ENCODE measurements at places on chromosomes 7 and 10. TPM values are rescaled to one million over a fixed set of nuclear protein-coding genes. Genes with fewer than 3 reads are reported as not detected.
A peak's percentile ranks its signal among the peaks of the same experiment; 100 is the strongest.

- no peak for DNase-seq
These were observed 55.3 kb upstream of the GRB10 start for GRCh38 chr7:50837965-50838364.

Gene SUGCT
- total RNA-seq, result 11.9 TPM

Gene UPF2
- total RNA-seq, result 20.5 TPM

DNA sequence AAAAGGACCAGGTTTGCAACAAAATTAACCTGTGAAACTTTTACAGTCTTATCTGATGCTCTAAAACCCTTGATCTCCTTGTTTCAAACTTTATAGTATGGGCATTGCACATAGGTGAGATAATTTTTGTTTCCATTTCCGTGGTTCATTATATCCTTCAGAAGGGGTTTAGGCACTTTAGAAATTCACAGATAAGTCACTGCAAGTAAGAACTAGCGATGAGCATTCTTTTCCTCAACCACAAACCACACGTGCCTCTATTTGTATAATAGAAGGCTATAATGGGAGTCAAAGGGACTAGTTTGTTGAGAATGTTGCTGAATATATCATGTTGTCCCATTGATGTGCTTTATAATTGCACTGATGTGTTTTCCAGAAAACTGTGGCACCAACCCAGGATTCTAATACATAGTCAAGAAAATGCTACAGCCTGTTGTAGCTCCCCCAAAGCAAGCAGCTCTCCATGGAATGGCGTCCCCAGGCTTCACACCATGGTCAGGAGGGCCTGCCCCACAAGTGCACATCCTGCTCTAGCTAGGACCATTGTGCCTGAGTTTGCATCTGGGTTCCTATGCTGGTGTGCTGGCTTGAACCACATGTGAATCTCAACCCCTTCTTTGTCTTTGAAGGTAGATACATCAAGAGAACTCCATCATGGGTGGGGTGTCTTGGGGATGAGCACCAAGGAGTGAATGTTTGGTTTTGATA is 14.0 kb upstream of the ATXN7L1 start:
- DNase-seq, result no peak

Gene ABLIM1
- 43.3 TPM for total RNA-seq

- no peak for DNase-seq
These were observed 128.6 kb upstream of the KCTD7 start for GRCh38 chr7:66500087-66500486.

Gene ANKRD61
- not detected for total RNA-seq

DNA sequence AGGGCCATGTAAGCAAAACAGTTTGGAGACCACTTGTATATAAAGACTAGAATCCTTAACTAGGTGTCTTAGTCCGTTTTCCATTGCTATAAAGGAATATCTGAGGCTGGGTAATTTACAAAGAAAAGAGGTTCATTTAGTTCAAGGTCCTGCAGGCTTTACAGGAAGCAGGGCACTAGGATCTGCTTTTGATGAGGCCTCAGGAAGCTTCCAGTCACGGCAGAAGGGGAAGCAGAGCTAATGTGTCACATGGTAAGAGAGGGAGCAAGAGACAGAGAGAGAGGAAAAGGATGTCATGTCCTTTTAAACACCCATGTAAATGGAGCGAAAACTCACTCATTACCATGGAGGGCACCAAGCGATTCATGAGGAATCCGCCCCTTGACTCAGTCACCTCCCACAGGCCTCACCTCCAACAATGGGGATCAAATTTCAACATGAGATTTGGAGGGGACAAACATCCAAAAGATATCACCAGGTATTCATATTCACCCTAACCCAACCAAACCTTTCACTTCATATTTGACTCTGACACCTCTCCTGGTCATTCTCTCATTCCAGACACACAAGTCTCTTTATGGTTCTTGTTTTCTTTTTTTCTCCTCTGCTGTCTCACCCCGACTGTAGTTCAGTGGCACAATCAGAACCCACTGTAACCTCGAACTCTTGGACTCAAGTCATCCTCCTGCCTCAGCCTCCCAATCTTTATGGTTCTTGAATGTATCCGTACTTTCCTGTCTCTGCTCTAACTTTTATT is 30.1 kb upstream of the ASAH2 start:
- DNase-seq, result no peak

DNA sequence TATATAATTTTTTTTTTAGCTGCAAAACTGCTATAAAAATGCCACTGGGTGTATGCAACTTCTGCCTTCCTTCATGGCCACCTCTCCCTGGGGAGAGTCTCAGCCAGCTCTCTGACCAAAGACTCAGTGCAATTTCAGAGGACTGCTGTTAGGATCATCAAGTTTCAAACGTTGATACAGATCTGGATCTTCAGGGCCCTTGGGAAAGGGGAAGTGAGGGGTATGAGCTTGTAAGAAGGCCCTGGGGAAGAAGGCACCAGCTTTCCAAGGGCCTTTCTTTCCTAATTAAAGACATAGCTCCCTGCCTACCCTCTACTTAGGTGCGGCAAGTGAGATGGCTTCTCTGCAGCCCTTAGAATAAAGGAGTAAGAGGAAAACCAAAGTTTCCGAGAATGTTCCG is 130.4 kb downstream of the CUL2 start:
- no peak for DNase-seq

DNA sequence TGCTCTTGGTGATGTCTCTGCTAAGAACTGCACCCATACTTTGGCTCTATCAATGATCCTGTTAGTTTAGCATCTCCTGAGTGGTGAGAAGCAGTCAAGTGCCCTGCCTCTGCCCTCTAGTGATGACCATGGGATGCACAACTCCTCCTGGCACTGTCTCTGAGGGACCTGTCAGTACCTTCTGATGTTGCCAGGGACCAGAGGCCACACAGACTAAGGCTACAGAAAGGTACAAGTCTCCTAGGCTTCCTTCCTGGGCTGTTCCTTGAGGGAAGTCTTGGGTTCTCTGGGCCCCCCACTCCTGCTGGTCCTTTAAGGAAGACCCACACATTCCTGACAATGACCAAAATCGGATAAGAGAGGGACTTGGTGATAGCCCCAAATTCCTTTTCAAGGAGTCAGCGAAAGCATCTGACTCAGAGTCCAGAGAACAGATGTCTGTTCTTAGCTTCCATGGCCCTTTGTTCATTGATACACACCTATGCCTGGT is 15.3 kb downstream of the NKX2-3 start:
- no peak for DNase-seq

GRCh38 chr10:50260791-50261281 is 9.5 kb upstream of the ASAH2 start:
- no peak for DNase-seq

GRCh38 chr7:78063758-78064157 is 265.2 kb downstream of the PHTF2 start:
- DNase-seq, result no peak

Gene MRPL43
- total RNA-seq, result 81.6 TPM

Gene PAX4
- total RNA-seq, result not detected

DNA sequence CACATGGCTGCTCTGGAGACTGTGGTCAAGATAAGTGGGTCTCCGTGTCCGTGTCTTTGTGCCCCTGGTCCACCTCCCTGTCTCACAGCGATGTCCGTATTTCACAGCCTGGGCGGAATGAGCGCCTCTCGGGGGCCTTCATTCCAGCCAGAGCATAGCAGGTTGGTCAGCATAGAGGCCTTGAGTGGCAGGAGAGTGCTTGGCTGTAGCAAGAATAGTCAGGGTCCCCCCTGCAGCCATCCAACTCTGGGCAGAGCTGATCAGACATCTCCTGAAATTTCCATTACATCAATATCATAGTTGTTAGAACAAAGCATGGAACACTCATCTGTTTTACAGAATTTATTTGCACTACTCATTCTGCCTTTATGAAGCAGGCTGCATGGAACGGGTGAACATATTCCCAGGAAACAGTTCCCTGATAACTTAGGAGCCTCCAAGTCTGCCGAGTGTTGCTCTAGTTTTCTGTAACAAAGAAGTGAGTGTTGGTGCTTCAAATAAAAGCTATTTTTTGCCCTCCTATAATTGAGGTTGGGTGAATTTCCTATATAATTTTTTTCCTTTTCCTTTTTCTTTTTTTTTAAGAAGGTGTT is 255.3 kb downstream of the INHBA start:
- no peak for DNase-seq

Gene BICC1
- total RNA-seq, result 39.4 TPM

DNA sequence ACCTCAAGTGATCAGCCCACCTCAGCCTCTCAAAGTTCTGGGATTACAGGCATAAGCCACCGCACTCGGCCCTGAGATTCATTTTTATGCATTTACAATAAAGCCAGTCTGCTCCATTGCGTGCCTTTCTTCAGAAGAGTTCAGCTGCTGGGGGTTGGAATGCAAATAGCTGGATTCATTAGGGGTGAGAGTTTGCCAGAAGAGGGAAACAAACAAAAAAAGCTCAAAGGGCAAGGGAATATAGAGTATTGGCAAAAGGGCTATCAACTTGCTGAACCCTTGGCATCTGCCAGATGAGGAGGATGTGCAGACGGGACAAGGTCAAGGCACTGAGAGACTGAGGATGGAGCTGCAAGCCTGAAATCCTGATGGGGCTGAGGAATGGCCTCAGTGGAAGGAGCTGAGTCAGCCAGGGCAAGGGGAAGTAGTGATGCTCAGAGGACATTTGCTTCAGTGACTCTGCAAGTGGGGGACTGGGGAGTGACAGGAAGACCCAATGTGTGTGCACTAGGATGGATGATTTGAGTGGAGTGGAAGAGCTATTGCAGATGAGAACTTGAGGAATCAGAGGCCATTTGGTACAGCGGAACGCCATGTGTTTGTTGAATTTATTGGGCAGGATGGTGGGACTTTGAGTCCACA is 75.0 kb upstream of the ARMC3 start:
- no peak for DNase-seq

Gene TBX20
- not detected for total RNA-seq

Gene OR13A1
- total RNA-seq, result not detected

Gene SMKR1
- total RNA-seq, result not detected

GRCh38 chr10:29482591-29483431 is 152.0 kb downstream of the SVIL start:
- DNase-seq, result peak; percentile 40

DNA sequence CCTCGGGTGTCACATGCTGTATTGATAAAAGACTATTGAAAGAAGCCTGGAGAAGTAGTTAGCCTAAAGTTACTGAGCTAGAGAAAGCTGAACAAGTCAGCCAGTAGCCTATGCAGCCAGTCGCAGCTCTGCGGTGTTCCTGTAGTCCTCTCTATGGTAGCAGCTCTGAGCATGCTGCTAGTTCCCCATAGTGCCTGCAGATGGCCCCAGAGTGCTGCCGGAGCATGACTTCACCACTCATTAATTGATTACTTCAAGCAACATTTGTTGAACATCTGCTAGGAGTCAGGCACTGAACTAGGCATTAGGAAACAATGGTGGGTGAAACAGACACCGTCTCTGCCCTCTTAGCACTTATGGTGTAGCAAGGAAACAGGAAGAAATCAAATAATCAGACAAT is 422.7 kb downstream of the SORCS3 start:
- DNase-seq, result no peak

GRCh38 chr7:12759151-12759550 is 71.7 kb downstream of the ARL4A start:
- DNase-seq, result no peak

DNA sequence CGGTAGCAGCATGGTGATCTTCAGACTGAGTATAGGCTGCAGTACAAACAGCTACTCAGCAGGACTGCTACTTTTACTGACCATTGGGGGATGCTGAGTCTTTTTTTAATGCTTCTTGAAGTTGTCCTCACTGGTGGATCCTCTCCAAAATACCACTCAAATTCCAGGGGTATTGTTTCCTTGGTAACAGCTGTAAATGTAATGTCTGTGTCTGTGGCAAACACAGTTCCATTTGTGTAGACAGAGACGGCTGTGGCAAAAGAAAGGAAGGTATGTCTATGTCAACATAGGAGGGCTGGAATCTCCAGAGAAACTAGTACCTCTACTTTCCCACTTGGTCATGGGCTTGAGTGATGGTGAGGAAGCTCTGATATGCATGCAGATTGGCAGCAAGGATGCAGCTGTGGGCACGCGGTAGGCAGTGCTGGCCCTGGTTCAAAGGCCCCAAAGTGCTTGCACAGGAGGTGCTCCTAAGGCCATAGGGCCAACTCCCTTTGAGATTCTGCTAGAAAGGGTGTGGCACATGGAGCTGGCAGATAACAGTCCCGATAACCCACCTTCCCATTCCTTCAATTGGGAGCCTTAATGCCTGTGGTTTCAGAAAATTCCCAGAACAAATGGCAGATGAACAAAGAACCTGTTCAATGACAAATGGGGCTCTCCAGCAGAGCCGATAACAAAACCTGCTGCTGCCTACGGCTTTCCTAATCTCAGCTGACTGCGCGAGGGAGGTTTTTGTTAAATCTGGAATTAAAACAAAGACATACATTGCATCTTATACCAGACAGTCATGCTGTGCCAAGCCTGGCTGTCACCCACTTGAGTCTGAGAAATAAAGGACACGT is 43.0 kb downstream of the PKD1L1 start:
- DNase-seq, result peak; percentile 46

Gene USP54
- 9.4 TPM for total RNA-seq

DNA sequence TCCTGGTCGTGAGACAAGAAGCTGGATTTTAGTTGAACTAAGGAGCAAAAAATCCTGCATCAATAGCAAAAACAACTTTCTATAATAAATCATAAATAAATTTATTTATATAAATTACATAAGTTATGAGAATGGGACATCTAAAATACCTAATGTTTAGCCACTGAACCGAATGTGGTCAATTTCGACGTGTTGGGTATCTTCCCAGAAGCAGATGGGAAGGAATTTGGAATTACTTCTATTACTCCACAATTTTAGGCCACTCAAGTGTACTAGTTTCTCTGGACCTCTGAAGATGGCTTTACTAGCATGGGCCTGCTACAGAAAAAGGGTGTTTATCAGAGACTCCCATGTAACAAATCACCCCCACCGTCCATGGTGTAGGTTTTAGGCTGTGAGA is 172.0 kb downstream of the PRPF18 start:
- DNase-seq, result no peak

DNA sequence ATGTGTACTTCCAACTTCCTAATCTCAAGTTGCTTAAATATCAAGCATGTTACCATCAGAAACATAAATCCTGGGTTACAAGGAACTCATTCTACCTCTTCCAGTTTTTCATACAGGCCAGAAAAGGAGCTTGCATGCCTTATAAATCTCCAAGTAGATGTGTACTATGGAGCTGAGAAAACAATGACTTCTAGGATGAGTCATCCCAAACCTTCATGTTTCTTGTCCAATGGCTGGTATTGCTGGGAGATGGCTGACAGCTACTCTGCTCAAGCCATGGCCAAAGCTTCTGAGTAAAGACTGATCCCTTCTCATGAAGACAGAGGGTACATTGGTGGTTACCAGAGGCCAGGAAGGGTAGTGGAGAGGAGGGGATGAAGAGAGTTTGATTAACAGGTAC is 8.6 kb downstream of the RAPGEF5 start:
- DNase-seq, result no peak

GRCh38 chr10:115026746-115027140 is 66.4 kb upstream of the ATRNL1 start:
- DNase-seq, result no peak

Gene VTI1A
- total RNA-seq, result 26.3 TPM

Gene EGFR
- total RNA-seq, result 56.2 TPM

Gene MEOX2
- 24.5 TPM for total RNA-seq

Measured in osteocyte (in vitro differentiated cells).